NCI-H2081 treated with DMSO at 0.1 percent for 48 hours (cell line): ENCODE measurements at places on chromosomes 1 and 21.

DNA sequence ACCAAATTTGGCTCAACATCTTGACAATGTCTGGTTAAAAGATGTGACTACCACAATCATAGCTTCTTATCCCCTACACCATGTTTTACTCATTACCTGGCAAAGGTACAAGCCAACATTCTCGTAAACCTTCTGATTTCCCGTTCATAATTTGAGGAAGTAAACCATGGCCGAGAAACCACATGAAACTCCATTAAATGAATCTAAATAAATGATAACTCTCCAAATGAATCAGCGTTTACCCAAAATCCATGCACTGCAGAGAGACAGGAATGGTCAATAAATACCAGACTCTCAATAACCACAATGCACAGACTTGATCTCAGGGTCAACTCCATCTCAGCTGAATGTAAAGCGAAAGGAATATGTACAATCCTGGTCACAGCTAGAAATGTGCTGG is 125.2 kb downstream of the TYW3 start:
- no peak for DNase-seq

- DNase-seq = no peak
These were observed 96.1 kb upstream of the HIVEP3 start for GRCh38 chr1:42014823-42015222.

GRCh38 chr1:156922986-156923669 is 2.7 kb downstream of the LRRC71 start:
- peak; percentile 51 for DNase-seq

- DNase-seq = no peak
These were observed 7.4 kb upstream of the INKA2 start for GRCh38 chr1:111746614-111746999.

- no peak for DNase-seq
These were observed 32.4 kb downstream of the KCNN3 start for GRCh38 chr1:154837672-154838171.

- no peak for DNase-seq
These were observed 35.1 kb upstream of the CNN3 start for GRCh38 chr1:94961988-94962387.

DNA sequence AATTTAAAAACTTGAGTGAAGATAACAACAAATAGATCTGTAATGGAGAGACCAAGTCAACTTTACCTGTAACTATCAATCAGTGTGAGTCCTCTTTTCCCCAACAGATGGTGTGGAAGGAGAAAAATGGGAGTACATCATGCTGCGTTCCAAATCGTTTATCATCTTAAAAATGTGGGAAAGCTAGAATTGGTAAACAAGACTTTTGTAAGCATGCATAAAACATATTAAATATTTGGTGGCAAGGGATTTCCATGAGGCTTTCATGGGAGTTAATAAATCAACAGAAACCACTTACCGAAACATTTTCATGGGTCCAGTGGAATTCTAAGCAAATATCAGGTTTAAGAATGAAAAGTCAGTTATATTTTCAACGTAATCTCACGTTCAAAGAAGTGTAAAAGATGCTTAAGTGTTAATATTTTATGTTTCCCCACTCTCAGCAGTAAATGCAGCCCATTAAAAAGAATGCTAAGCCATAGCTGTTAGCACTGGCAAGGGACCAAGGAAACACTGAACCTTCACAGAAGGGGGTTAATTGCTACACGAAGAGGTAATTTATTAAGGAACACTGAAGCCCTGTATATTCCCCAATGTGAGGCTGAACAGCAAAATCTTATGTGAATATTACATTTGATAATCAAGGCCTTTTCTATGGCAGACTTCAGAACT is 117.0 kb downstream of the ZC3H11B start:
- peak; percentile 78 for DNase-seq

- DNase-seq = no peak
These were observed 396.1 kb upstream of the PLXNA2 start for GRCh38 chr1:208640295-208640694.

GRCh38 chr1:35220976-35221375 is 28.0 kb upstream of the SFPQ start:
- no peak for DNase-seq

- no peak for DNase-seq
These were observed 32.8 kb upstream of the RNF19B start for GRCh38 chr1:32997381-32997891.

DNA sequence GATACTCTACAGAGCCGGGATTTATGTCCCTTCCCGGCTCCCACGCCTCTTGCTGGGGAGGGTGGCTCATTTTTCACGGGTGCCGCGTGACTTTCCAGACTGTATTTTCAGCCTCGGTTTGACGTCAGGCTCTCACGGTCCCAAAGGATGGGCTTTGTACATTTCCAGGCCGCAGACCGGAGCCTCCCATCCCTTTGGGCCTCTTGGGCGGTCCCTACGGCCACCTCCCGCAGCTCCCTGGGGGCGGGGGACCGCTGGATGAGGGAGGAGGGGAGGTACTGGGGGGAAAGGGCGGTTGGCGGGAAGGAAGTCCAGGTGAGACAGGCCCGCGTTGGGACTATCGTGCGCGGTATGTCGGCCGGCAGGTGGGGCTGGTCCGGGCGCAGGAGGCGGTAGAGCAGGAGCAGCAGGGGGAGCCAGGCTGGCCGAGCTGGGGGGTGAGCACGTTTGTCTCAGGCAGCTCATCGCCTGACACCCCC is 17.9 kb downstream of the UBL4B start:
- no peak for DNase-seq

- DNase-seq = no peak
These were observed 14.6 kb downstream of the MAEL start for GRCh38 chr1:167003711-167004110.

- DNase-seq = no peak
These were observed 357.2 kb downstream of the COL11A1 start for GRCh38 chr1:102751111-102751510.

GRCh38 chr1:155962599-155963211 is 15.6 kb downstream of the ARHGEF2 start:
- DNase-seq = no peak

DNA sequence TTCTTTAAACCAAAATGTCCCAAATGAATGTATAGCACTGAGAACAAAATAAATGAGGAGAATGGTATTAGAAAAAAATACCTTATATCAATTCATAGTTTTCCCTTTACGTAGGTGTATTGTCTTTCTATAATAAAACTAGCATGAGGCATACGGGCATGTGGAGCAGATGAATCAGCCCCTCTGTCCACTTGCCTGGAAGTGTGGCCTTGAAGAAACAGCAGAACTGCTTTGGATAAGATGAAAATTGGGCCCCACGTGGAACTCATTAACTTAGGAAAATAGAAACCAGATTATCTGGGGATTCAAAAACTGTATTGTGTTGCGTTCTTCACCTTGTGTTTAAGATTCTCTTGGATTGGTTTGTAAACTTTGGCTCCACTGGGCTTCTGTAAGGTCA is 356.8 kb upstream of the B3GALT2 start:
- no peak for DNase-seq
